ENCODE measurements at places on chromosomes 3 and 15. TPM values are rescaled to one million over a fixed set of nuclear protein-coding genes. Genes with fewer than 3 reads are reported as not detected.

The DISP2 gene
- polyA plus RNA-seq, result 1.6 TPM

The A4GNT gene
- not detected for polyA plus RNA-seq

The CASR gene
- 0.04 TPM for polyA plus RNA-seq

The ACTC1 gene
- polyA plus RNA-seq, result 5,708 TPM

The NOX5 gene
- polyA plus RNA-seq, result 0.18 TPM

The LMAN1L gene
- polyA plus RNA-seq, result not detected

The GOLGA8T gene
- polyA plus RNA-seq, result not detected

The PPM1M gene
- polyA plus RNA-seq, result 22.5 TPM

The HRH1 gene
- 4.4 TPM for polyA plus RNA-seq

The CAND2 gene
- polyA plus RNA-seq, result 43.6 TPM

The PRSS50 gene
- 0.44 TPM for polyA plus RNA-seq

The ZNF860 gene
- polyA plus RNA-seq, result 0.95 TPM

The GUCA1C gene
- polyA plus RNA-seq, result not detected

The HYAL1 gene
- 2.0 TPM for polyA plus RNA-seq

The GOLGA6L10 gene
- 2.5 TPM for polyA plus RNA-seq

The ADPRH gene
- 7.1 TPM for polyA plus RNA-seq

The MGA gene
- 18.9 TPM for polyA plus RNA-seq

The CYP19A1 gene
- 0.74 TPM for polyA plus RNA-seq

The ZNF502 gene
- polyA plus RNA-seq, result 6.5 TPM

The IMPDH2 gene
- 238 TPM for polyA plus RNA-seq

Measured in muscle of leg (tissue), 16 donors.